ENCODE measurements at places on chromosomes 1 and 21.

DNA sequence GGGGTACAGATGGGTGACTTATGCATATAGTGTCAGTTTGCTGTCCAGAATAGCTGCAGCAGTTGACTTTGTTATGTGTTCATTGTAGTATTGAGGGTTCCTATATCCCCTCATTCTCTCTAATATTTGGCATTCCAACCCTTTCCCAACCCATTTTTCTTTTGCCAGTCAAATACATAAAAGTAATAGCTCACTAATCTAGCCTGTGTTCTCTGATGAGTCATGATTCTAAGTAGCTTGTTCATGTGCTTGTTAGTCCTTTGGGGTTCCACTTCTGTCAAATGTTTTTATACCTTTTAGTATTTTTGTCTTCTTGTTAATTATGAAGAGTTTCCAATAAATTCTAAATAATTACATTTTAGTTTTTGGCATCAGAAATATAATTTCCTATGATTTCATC, 99.2 kb upstream of the MROH9 start:
- no peak for DNase-seq

DNA sequence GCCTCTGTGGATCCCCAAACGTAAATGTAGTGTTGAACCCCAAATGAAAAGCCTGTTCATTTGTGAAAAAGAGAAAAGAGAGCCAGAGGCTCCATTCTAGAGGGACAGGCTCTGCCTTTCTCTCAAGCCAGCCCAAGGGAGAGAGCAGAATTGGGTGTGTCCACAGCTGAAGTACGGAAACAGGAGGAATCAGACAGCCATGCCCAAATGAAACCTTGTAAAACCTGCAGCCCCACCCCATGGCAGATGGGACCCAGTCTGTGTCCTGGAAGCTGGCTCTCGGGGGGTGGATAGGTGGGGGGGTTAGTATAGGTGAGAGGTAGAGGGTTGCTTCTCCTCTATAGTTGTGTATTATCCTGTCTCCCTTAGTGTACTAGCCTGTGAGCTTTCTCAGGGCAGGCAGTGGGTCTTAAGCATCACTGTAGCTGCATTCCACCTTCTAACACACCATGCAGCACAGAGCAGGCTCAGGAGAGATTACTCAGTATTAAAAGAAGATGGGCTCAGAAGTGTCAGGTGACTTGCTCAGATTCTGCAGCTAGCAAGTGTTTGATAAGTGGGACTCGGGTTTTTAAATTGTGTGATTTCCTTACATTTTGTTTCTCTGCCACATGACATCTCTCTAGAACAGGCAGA, 67.4 kb upstream of the SIPA1L2 start:
- no peak for DNase-seq

DNA sequence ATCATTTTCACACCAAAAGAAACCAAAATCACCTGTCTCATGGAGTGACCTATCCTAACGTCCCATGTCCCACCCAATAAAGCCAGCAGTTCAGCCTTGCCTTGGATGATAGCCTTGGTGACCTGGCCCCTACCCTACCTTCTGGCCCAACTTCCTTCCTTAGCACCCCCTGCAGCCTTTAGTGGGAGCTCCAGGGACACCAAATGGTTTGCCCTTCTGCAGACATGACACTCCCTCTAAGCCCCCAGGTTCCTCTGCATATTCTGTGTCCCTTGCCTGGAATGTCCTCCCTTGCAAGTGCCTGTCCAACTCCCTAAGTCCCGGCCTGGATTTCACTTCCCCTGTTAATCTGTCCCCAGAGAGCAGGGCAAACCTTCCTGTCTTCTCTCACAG, 2.2 kb downstream of the SLFNL1 start:
- DNase-seq, result no peak

DNA sequence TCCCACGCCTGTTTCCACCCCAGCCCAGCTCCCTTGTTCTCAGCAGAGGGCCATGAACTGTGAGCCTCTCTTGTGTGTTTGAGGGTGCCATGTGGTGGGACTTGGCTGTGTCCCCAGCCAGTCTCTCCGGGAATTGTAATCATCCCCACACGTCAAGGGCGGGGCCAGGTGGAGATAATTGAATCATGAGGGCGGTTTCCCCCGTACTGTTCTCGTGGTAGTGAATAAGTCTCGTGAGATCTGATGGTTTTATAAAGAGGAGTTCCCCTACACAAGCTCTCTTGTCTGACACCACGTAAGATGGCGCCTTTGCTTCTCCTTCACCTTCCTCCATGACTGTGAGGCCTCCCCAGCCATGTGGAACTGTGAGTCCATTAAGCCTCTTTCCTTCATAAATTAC, 57.2 kb upstream of the COL6A2 start:
- no peak for DNase-seq

GRCh38 chr1:230351514-230351913, 74.6 kb downstream of the PGBD5 start:
- DNase-seq, result peak; percentile 17

- no peak for DNase-seq
Measured at GRCh38 chr1:206723805-206724472, 39.2 kb downstream of the MAPKAPK2 start.

- DNase-seq, result no peak
Measured at GRCh38 chr1:20291645-20292084, 990 bp downstream of the VWA5B1 start.

GRCh38 chr1:30820299-30820698, 62.7 kb upstream of the LAPTM5 start:
- no peak for DNase-seq

- no peak for DNase-seq
Measured at GRCh38 chr1:44545961-44546360, 128.3 kb downstream of the TMEM53 start.

GRCh38 chr21:46029186-46029924, 47.8 kb downstream of the COL6A1 start:
- DNase-seq, result no peak

DNA sequence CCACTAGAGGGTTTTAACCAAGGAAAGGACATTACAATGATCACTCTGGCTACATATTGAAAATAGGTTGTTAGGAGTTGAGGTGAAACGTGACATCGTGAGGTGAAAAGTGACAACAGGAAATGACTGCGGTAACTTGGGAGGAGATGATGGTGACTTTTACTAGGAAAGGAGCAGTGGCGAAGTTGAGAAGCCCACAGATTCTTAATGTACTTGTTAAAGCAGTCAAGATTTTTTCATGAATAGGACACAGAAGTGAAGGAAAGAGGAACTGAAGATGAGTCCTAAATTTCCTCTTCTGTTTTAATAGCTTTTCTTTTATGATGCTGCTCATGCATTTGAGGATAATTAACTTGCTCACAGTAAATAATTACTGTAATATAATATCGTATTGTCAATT, 59.5 kb downstream of the OMA1 start:
- DNase-seq, result no peak

DNA sequence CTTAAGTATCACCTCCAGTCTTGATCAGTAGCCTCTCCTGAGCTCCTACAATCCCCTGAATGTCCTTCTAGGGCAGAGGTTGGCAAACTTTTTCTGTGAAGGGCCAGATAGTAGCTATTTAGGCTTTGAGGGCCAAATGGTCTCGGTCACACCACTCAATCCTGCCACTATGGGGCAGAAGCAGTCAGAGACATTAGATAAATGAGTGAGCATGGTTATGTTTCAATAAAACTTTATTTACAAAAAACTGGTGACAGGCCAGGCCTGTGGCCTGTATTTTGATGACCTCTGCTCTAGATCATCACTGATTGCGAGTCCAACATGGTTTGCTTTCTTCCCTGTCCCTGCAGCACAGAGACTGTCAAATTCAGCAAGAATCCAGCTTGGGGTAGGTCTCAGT, 36.3 kb downstream of the LRP8 start:
- no peak for DNase-seq

DNA sequence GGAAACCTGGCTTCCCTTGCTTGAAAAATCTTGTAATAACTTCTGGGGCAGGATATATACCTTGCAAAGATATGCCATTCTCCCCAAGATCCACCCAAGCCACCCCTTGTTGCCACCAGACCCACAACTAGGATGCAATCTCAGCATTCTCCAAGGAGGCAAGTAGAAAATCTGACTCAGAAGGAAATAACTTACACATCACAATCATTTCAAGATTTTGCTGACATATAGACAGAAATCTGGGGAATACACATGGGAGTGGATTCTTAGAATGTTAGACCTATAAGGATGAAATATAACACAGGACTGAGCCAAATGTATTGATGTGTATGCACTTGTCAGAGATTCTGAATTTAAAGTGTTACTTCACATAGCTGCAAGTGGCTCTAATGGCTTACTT, 14.8 kb upstream of the ZDHHC18 start:
- no peak for DNase-seq

DNA sequence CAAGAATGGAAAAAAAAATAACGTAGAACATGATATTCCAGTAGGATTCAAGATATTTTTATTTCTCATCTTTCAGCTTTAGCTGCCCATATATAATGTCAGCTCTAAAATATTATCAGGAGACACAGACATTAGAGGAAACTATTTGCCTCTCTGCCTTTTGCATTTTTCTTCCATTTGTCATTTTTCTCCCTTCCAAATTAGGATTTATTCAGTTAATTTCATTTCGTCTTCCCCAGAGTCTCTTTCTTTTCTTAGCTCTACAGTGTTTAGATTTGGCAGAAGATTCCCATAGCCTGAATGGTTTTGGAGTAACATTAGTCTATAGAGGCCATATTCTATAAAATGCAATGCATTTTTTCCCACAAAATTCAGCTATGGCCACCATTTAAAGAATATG, 5.1 kb upstream of the ENAH start:
- DNase-seq, result no peak

- no peak for DNase-seq
Measured at GRCh38 chr1:70517444-70517843, 106.4 kb downstream of the CTH start.

DNA sequence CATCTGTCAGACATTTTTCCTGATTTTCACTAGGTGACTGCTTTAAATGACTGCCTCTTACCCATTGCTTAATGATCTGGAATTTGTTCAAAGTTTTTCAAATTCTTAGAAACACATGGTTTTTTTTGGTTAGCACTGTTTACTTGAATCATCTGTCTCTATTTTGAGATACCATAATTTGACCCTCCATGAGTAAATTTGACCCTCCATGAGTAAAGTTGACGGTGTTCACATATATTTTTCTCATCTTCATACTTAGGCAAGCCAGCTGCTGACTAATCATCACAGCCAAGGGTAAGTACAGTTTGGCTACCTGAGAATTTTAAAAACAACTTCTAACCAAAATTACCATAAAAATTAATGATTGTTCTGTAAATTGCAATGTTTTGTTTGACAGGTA, 586.5 kb downstream of the PTBP2 start:
- no peak for DNase-seq

Data from inflammatory macrophage treated with lipopolysaccharide for 4 hours (primary cell).